Pancreas (tissue), 10 donors: ENCODE measurements at places on chromosomes 6 and 20.
A peak's percentile ranks its signal among the peaks of the same experiment; 100 is the strongest.

DNA sequence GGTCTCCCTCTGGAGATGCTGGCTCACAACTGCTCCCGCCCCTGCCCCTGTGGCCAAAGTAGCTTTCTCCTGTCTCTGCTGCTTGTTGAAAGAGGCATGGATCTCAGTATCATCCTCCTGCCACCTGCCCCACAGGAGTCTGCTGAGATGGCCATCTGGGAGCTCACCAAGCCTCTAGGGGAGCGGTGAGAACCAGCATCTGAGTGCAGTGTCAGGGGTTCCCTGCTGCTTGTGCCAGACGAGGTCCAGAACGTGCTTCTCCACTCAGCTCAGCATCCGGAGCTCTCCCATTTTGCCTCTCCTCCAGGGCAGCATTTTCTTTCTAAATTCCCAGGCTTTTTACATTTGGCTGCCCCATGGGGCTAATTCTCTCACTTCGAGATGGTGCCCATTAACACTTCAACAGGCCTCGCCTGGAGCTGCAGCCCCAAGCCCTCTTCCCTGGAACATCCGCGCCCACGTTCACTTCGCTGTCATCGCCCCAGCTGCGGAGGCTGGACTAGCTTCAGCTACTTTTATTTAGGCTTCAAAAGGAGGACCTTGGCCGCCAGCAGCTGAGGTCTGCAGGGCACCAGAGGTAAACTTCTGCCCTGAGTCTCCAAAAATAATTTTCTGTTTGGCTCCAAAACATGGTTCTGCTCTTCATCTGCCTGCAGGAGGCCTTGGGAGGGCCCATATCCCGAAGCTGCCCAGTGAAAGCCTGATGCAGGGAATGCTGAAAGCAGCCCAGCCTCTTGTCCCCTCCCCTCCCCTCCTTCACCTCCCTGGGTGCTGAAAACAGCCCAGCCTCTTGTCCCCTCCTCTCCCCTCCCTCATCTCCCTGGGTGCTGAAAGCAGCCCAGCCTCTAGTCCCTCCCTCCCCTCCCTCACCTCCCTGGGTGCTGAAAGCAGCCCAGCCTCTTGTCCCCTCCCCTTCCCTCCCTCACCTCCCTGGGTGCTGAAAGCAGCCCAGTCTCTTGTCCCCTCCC is 25.2 kb upstream of the MLN start:
- DNase-seq: no peak

GRCh38 chr6:42569102-42570028 is 5.5 kb downstream of the UBR2 start:
- no peak for DNase-seq

DNA sequence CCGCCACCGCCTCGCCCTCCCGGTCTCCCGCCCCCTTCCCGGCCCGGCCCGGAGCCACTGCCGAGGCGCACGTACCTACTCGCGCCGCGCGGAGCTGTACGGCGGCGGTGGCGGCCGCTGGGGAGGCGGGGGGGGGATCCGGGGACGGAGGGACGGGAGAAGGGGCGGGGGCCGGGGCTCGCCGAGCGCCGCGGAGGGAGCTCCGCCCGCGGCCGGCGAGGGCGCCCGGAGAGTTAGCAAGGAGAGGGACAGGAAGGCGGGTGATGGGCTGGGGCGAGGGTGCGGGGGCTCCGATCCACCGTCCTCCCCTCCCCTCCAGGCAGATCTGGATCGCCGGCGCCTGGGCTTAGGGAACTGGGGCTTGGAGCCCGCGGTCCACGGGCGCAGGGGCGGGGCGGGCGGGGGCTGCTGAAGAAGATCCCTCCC is 548 bp upstream of the TMEM74B start:
- DNase-seq: no peak

GRCh38 chr6:43683708-43684455 is 3.7 kb downstream of the MRPS18A start:
- no peak for DNase-seq

DNA sequence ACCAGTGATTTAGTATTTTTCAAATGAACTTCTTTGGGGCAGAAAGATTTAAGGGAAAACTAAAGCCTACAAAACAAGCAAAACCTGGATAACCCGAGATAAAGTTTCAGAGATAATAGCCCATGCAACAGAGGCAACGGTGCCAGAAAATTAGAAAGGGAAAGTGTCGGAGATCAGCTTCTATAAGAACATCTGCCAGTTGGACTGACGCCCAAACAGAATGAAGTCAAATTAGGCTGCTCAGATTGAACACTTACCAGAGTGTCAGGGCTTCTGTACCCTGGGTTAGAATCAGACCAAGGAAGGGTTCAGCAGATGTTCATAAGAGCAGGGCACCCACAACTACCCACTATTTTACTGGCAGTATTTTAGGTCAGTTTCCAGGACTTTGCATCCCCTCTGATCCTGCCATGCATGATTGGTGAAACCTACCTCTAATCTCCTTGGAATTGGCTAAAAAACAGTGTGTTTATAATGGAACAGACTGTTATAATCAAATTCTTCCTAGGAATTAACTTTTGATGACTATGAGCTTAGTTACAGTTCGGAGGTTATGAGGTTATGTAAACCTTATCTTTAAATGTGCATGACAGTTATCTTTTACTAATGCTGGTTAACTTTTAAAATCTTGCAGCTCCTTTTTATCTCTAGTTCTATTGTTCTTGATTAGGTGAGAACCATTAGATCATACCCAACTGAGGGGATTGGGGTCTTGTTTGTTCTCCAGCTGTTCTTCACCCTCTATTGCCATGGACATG is 13.1 kb downstream of the BMP2 start:
- DNase-seq: no peak

DNA sequence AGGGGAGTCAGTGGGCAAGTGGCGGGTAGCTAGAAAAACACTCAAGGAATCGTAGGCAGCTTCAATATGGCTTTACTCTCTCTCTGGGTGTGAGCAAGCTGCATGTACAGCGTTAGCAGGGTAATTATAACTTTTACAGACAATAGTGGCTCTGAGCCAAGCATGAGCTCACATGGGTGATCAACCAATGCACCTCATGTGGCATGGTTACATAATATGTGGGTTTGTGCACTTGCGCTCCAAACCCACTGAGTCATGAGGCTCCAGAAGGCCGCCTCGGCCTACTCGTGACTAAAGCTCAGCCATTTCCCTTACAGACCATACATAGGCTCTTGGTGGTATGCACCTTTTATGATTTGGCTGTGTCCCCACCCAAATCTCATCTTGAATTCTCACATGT is 78.4 kb upstream of the FBXL4 start:
- no peak for DNase-seq

DNA sequence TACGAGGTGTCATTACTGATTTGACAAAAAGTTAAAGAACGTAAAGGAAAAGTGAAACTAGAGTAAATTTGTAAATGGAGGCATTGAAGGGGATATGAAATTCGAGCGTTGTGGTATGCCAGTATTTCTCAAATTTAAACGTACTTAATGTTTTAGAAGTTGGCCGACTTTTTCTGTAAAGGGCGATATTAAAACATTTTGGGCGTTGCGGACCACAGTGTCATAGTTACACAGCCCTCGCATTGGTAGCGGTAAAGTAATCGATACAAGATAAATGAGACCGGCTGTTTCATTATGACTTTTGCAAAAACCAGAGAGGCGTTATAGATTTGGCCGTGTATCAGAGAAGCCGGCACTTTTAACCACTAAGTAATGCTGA is 39.6 kb downstream of the OR2B2 start:
- DNase-seq: no peak

GRCh38 chr20:40777653-40778052 is 88.6 kb upstream of the MAFB start:
- DNase-seq: no peak

DNA sequence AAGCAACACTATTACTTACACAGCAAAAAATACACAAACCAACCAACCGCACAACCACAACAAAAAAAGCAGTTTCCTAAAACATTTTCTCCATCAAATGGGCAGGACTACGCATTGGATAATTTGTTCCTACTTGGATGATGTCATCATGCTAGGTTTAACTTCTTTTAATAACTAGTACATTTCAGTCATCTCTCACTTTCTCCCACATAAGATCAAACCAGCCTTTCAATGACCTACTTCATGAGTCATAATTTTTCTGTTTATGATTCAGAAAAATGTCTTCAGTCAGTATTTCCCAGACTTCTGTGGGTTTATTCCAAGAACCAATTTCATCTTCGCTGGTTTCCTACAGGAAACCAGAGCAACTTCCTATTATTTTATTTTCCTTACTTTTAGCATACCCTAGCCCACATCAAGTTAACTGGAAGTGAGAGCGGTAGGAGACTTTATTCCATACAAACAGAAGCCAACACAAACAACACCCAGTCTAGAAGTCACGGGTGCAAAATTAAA is 134.2 kb downstream of the GMDS start:
- DNase-seq: no peak

DNA sequence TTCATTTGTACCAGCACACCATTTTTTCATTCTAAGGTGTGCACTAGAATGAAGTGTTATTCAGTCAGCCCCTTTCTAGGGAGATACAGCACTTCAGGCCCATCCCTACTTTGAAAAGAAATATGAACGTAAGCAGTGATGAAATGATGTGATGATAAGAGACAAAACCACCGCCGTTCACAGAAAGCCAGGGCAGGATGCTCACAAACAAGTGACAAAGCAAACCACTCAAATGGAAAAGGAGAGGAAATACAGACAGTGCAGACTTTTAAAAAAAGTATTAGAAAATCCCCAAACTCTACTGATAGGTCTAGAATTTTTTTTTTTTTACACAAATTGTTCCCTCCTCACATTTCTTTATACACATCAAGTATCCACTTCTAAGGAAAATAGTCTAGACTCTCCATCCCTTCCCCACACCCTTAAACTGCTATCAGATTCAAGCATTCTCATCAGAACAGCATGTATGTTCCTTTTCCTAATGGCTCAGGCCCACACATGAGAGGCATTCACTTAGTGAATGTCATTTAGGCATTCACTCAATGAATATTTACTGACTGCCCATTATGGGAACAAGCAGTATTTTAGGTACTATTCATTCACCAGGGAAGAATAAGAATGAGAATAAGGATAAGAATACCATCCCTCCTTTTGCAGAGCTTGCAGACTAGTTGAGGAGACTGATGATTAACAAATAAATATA is 243.5 kb downstream of the GMPR start:
- DNase-seq: no peak

GRCh38 chr6:154555073-154555677 is 44.7 kb upstream of the CNKSR3 start:
- peak; percentile 31 for DNase-seq

- DNase-seq: no peak
Observed at GRCh38 chr6:18126121-18126520, 3.6 kb upstream of the NHLRC1 start.

GRCh38 chr20:14829906-14830305 is 492.5 kb upstream of the FLRT3 start:
- DNase-seq: no peak

DNA sequence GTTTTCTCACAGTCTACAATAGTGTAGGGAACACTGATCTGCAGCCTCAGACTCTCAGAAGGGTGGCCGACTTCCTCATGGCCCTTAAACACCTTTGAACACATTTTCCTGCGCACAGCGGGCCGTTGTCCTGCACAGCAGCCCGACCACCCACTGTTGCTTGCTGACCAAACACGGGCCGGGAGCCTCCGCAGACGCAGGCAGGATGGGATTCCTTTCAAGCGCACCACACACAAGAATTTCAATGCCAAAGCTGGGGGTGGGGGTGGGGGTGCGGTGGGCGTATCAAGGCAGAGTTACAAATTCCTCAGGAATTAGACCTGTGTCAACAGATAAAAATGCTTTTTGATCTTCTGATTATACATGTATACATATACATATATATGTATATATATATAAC is 74.5 kb downstream of the HUS1B start:
- no peak for DNase-seq

GRCh38 chr6:133806382-133807140 is 82.4 kb upstream of the TCF21 start:
- DNase-seq: no peak

DNA sequence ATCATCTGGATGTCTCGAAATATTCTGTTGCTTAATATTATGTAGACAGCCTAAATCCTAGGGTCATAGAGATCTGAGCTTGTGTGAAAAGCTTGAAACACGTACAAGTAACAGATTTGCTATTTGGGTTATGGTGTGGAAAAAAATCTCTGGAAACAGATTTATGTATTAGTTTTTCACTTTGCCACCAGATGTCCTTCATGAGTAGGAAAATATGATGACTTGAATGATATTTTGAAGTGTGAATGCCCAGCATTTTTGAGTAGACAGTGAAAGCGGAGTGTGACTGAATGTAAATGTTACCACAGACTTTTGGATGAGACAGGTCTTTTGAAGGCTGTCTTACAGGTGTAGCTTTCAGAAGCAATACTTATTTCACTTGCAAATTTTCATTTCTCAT is 4.2 kb upstream of the BMP6 start:
- DNase-seq: no peak

- peak; percentile 44 for DNase-seq
Observed at GRCh38 chr20:64240243-64241015, 15.1 kb upstream of the PCMTD2 start.

DNA sequence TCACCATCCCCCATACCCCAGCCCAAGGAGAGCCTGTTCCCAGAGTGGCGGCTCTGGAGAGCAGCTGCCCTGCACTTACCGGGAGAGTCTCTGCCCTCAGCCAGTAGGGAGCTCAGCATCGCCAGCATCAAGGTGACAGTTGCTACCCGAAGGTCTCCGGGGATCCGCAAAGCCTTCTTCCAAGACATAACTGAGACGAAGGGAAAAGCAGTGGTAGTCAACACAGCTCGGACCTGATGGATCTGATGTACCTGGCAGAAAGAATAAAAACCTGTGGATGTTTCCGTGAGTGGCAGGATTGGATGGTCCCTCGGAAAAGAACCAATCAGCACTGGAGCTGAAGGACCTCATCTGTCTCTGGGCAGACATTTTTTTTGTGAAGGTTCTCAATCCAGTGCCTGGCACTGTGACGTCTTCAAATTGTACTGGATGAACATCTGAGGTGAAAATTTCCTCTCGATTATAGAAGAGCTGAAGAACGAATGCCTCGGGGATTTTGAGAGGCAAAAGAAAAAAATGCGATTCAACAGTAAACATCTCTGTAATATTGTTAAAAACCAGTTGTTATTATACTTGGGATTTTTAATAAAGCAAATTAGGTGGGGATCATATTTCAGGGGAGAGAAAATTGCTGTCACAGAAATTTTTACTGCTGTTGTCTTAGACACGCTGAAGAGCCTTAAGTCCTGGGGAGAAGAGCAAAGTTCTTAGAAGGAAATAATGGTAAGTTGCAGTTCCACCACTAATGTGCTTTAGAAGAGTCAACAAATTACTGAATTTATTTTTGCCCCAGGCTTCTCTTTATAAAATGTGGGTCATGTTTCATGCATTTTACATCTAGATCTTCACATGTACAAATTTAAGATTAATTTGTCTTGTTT is at the start of gene HLA-DQB1:
Gene HLA-DQB1, minus strand, starts transcription at position 238 of the 881 bp plus-strand sequence. Its CDS starts 50 bp downstream, at position 188.
- no peak for DNase-seq

DNA sequence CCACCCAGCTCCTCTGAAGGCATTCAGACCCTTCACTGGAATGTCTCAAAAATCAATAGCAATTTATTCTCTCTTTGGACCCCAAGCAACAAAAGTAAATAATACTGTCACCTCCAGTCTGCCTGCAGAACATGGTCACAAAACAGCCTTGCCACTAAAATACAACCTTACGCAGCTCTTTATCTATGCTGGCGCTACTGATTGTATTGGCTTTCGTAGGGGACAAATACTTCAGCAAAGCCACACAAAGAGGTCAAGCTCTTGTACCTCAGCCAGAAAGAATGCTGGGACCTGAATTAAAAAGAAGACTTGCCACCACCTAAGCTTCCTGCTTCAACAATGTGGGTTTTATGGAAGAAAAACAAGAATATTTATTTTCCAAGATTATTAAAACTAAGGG is 57.2 kb downstream of the PRKN start:
- DNase-seq: no peak
